ENCODE measurements at places on chromosomes 7 and 10.

GRCh38 chr7:101905203-101905865, 87.9 kb downstream of the CUX1 start:
- no peak for DNase-seq

DNA sequence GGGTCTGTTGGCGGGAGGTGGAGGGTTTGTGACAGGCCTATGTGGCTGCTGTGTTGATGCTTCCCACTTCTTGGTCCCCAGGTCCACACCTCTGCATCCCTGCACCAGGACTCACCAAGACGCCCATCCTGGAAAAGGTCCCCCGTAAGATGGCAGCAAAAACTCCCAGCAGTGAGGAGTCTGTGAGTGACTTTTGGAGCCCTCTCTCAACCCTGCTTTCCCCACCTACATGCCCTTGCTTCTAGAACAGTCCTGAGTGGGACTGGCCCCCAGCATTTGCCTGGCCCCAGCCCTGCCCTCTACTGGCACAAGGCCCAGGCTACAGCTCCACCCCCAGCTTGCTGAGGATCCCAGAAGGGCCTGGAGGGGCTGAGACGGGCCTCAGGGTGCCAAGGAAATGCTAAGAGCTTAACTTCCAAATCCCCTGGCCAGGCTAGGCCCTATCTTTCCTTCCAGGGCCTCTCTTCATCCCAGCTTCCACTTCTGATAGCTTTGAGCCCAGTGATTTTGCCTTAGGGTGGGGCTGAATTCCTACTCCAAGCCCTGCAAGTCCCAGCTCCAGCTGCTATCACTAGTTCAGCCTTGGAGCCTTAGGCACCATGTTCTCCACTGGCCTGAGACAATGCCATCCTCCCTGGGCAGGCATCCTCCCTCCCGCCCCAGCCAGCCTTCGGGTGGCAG, 2.7 kb downstream of the CHAT start:
- no peak for DNase-seq

- no peak for DNase-seq
Observed at GRCh38 chr10:30432622-30433305, 1.2 kb upstream of the MAP3K8 start.

DNA sequence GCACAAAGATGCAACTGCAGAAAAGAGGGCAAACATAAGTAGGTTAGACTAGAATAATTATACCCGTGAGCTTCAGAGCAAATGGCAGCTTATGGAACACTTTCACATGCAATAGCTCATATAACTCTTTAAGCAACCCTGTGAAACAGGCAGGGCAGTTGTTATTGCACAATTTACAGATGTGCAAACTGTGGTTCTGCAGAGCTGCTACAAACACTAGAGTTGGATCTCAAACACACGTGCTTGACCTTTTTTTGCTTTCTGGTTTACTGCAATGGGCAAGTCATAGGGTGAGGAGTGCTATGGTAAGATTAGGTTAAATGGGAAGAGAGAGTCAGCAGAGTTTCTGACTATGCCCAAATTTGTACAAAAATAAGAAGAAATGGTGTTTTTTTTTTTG, 610.8 kb downstream of the GATA3 start:
- DNase-seq, result no peak

GRCh38 chr7:78530351-78530750, 731.8 kb downstream of the PHTF2 start:
- DNase-seq, result peak; percentile 15

DNA sequence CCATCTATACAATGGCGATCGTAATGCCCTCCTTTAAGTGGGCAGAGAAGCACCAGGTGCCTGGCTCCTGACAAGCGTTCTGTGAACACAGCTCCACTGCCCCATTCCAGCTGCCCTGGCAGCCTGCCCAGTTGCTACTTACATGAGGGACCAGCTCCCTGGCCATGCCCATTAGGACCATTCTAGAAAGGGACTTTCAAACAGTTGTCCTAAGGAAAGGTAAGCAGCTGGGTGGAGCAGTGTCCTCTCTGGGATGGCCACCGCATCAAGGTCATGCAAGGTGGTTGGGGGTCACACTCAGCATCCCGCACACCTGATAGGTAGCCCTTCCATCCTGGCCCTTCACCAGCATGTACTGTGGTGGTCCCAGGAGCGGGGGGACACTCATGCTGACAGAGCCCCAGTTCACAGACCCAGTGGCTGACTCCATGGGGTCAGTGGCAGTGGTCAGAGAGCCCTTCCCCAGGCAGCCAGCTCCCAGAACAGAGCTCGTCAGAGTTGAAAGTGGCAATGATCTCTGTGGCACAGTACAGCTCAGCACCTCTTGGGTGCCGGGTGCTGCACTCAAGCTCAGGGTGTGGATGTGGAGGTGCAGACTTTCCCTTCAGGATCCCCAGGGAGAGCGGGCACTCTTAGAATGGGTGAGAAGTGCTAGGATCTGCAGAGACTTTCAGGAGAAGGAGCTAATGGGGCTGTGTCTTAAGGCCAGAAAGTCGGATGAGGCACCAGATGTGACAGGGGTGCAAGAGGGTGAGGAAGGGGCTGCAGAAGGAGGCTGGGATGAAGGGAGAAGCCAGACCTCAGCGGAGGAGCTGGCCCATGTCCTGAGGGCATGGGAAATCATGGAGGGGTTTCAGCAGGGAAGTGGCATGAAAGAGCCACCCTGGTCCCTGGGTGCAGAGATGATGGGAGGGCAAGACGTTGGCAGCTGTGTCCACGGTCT, 10.9 kb downstream of the MMRN2 start:
- no peak for DNase-seq

- no peak for DNase-seq
Observed at GRCh38 chr7:103576641-103577040, 130.6 kb upstream of the SLC26A5 start.

DNA sequence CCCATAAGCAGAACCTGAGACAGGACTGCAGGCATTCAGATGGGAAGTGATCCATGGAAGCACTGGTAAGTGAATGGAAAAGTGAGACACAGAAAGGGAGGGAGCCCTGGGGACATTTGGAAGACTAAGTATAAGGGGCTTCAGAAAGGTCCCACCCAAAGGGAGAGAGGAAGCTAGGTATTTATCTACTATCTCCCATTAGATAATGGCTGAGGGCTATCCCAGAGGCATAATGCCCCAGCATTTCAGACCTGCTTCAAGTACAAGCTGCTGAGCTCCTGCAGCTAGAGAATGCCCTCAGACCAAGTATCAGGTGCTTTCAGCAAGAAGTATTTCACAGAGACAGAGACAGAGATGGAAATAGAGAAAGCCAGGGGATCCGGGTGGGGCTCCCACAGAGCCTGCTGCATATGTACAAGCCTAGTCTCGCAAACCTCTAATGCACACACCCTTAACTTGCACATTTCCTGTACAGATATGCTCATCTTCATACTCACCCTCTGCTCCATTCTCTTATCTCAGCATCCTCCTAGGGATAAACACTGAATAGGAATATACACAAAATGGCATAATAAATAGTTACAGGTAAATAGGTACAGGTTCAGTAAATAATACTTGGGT, 20.2 kb downstream of the KDM7A start:
- no peak for DNase-seq

DNA sequence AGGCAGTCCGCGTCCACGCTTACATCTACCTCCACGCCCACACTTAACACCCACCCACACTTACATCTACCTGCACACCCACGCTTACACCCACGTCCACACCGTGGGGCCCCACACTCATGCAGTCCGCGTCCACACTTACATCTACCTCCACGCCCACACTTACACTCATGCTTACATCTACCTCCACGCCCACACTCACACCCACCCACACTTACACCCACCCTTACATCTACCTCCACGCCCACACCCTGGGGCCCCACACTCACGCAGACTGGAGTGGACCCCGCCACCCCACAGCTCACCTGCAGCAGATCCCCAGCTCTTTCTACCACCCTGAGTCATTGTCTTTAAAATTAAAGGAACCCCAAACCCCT, 32.4 kb upstream of the PWWP2B start:
- DNase-seq, result no peak

DNA sequence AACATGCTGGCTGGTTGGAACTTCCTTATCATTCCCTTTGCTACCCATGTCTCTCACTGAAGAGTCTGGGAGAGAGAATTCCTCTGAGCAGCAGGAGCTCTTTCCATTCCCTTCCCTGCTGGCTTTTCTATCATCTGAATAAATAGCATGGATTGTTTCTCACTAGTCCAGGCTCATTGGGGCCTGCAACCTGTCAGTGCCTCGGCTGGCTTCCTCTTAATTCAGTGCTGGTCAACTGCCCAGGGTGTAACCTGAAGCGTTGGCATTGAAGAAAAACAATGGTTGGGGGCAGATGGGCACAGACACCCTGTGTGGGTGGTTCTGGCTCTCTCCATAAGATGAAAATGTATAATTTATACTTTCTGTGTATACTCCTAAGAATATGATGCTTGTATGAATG, 155.6 kb downstream of the ANLN start:
- no peak for DNase-seq
